H9 (cell line): ENCODE measurements at places on chromosomes 13 and 19.
A peak's percentile ranks its signal among the peaks of the same experiment; 100 is the strongest.

DNA sequence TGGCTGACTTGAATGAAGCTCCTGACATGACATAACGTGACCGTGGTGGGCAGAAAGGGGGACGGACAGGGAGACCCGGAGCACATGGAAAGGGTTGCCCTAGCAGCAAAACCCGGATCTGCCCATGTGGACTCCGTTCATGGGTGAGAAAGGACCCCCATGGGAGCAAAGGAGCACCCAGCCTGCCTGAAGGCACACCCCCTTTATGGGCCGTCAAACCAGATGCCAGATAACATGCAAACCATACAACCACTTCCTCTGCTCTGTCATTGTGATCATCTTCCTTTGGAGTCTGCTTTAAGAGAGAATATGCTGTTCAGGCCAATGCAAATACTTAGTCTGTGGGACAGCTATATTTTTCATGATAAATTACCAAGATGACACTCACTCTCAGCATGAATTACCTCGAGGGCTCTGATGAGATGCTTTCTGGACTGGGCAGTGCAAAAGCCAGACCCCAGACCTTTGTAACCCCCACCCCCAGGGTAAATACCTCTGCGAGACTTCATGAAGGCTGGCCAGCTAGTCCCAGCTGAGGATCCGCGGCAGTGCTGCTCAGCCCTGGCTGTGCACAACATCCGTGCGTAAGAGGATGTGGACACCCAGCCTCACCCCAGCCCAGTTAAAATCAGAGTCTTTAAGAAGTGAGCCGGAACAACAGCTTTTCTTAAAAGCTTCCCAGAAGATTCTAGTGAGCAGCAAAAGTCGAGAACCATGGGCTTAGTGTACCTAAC lies 126.6 kb downstream of the USP12 start:
- DNase-seq = no peak

DNA sequence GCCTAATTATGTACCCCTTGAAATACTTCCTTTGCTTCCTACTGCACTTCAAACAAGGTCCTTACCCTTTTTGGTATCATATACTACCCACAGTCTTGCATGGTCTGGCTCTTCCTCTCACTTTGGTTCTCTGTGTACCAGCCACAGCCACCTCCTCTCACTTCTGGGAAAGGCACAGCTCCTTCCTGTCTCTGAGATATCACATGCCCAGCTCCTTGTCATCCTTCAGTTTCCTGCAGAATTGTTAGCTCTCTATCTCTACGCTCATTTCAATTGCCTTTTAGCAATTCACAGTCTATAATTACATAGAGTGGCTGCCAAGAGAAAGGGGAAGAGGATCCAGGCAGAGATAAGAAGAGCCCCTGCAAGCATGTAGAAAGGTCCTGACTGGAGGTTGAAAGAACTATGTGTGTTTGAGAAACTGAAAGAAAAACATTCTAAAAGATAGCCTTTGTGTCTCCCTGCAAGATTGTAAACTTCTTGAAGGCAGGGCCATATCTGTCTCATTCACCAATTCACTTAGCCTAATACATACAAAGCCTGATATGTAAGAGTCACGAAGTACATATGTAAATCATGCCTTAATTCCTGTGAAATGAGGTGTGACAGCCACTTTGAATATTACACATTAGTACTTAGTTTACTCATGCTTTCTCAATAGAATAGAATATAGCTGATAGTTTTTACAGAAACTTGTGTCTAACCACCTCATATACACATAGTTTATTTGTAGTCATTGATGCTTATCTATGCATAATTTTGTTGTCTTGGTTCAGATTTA lies 933.1 kb downstream of the DIAPH3 start:
- no peak for DNase-seq

DNA sequence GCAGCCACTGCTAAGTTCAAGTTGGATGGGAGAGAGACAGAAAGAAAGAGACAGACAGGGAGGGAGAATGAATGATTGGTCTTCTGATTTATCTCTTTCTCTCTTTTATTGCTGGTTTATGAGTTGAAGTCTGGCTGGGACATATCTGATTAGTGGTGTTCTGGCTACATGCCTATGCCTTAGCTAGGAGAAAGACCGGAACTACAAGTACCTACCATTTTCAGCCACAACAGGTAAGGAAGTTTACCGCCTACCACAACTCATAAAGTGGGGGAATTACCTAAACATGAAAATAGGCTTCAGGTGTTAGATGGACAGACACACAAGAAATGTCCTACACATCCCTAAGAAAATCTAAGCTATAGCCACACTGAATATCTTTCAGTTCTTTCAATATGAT lies 36.6 kb upstream of the GPC6 start:
- no peak for DNase-seq

GRCh38 chr19:55091126-55091910 lies 15.6 kb downstream of the EPS8L1 start:
- no peak for DNase-seq

DNA sequence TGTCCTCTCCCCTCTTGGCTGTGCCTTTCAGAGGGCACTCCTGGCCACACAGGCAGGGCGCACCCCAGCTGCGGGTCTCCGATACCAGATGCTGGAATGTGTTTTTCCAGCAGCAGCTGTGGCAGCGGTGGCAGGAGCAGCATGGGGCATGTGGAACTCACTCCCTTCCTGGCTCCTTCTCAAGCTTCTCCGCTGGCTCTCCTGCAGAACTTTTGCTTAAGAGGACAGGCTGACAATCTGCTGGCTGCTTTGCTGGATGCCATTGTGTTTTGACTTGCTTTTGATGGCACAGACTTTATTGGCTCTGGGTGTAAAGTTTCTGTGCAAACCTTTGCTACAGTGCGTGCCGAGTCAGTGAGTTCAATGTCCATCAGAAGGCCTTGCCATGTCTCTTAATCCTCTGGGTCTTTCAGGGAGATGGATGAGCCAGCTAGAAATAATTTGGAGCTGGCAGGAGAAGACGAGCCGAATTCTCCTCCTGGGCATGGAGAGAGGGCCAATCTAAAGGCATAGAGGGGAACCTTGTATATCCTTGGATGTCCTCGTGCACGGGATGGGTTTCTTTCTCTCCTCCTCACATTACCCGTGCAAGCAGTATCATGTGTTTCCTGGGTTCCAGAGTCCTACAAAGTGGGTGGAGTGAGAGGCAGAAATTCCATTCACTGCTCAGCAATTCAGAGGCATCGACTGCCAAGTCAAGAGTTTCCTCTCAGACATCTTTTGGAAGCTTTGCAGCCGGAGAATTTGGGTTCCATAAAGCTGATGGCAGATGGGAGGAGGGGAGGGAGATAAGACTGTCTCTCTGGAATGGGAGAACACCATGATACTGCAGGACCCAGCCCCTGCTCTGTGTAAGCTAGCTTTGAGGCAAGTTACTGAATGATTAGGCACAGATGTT lies 231.2 kb downstream of the FGF9 start:
- DNase-seq = peak; percentile 18

DNA sequence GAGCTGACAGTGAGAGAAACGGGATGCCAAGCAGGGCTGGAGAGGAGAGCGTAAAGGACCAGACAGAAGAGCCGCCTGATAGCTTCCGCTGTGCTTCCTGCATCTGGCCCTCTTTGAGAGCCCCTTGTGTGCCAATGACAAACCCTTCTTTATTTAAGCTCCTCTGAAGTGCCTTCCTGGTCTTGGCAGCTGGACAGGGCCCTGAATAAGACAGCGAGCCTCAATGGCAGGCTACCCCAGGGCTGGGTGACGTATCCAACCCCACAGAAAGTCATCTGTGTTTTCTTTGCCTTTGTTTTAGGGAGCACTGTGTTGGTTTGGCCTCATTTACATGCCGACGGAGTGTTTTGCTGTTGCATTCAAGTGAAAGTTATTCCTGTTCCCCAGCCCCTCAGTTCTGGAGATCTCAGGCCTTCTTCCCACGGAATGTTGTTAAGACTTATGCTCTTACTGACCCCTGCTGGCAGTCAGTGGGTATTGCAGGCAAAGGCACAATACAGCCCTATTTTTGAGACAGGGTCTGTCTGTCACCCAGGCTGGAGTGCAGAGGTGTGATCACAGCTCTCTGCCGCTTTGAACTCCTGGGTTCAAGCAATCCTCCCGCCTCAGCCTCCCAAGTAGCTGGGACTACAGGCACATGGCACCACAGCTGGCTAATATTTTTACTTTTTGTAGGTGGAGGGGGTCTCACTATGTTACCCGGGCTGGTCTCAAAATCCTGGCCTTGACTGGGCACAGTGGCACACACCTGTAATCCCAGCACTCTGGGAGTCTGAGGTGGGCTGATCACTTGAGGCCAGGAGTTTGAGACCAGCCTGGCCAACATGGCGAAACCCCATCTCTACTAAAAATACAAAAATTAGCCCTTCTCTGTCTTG lies 16.8 kb downstream of the CCL25 start:
- no peak for DNase-seq

GRCh38 chr13:97537110-97537509 lies 103.1 kb downstream of the RAP2A start:
- no peak for DNase-seq

DNA sequence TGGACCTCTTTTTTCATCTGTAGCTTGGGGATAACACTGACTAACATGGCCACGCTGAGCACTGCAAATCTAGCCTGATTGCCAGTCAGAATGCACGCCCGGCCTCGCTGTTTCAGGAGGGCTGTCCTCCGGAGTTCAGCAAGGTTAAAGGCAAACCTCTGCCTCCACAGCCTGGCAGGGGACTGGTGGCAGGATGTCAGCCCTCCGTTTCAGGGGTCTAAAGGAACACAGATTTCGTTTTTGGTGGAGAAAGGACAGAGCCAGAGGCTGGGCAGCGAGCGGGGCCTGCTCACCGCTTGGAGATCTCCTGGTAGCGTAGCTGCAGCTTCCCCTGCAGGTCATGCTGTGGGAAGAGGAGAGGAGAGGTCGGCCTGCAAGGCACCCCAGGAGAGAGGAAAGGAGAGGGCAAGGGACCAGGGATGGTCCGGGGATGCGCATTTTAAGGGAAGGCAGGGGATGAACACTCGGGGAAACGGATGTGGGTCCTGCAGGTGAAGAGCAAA lies 560 bp downstream of the NDUFA7 start:
- no peak for DNase-seq
